ENCODE measurements at places on chromosomes 2 and 18.

DNA sequence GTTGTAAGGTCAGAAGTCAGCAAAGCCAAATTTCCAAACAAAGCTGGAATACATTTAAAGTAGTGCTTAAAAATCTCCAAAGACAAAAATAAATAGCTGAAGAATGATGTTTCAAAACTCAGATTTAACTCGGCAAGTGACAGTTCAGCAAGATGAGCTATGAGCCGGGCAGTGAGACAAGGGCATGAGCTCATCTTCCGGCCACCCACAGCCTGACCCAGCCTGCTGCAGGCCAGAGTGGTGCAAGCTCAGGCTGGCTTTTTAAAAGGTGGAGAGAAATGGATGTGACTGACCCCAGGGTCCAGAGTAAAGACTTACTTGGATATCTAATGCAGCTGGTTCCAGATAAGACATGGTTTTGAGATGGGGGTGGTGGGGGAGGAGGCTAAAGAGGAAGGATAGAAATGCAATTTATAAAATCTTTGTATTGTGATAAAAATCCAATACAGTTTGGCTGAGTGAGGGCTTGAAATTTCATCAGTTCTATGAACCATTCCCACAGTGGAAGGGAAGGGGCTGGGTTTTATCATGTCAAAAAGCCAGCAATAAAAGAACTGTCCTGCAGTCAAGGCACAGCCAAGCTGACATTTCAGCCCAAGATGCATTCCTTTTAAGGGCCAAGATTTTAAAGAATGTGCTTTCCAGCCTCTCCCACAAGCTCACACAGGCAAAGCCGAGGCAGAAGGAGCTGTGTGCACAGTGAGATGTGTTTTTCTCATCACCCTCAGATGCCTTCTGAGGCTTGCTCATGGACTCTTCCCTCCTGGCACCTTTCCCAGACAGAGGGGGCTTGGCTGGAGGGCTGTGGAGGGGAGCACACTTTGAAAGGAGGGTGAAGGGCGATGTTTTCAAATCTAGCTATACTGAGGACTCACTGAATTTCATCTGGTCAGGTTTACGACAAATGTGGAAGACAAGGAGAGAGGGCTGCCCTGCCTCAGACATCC lies 97.9 kb upstream of the KLHL29 start:
- DNase-seq: no peak

GRCh38 chr2:169086893-169087467 lies 17.6 kb downstream of the DHRS9 start:
- DNase-seq: no peak

DNA sequence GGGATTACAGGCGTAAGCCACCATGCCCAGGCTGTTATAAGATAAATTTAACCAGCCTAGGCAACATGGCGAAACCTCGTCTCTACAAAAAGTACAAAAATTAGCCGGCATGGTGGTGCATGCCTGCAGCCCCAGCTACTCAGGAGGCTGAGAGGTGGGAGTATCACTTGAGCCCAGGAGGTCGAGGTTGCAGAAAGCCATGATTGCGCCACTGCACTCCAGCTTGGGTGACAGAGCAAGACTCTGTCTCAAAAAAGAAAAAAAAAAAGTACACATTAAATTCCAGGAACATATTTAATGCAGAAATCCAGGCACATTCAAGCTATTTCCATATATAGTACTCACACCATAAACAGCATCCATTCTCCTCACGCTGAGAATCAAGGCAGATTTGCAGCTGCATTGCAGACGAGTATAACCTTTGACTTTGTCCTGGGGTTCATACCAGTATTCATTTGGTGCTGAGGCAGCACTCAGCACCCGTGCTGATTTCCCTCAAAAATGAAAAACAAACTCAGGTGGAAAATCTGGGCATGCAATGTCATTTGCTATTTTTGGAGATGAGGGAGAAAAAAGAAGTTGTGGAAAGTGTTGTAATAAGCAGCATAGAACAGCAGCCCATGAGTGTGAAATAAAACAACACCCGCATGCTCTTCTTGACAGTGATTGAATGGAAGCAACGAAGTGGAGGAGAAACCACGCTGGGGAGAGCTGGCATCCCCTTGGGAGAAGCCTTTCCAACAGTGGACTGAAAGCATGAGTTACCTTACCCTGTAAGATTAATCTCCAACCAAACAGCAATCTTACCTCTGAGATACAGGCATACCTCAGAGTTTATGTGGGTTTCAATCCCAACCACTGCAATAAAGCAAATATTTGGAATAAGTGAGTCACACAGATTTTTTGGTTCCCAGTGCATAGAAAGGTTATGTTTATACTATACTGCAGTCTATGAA lies 46.8 kb upstream of the ANXA4 start:
- no peak for DNase-seq

GRCh38 chr2:129711816-129712675 lies 267.4 kb upstream of the RAB6C start:
- no peak for DNase-seq

- no peak for DNase-seq
Measured at GRCh38 chr2:214130114-214130513, 280.7 kb upstream of the VWC2L start.

DNA sequence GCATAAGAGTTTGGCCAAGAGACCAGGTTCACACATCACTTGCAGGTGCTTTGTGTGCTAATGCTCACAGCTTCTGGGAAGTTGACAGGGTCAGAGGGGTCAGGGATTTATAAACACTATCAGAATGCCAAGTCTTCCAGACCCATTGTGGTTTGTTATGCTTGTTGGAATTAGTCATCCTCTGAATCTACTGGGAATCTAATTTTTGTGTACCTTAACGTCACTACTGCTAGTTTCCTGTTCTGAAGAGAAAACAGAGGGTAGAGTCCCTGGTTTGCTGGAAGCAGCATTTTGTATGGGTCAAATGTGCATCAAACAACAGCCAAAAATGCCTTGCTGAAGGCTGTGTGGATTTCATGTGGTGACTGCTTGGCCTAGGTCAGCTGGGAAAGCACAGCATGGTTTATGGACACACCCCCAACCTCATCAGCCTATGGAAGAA lies 33.3 kb downstream of the ANTXR1 start:
- no peak for DNase-seq

GRCh38 chr18:12851716-12852115 lies 32.3 kb downstream of the PTPN2 start:
- DNase-seq: no peak

DNA sequence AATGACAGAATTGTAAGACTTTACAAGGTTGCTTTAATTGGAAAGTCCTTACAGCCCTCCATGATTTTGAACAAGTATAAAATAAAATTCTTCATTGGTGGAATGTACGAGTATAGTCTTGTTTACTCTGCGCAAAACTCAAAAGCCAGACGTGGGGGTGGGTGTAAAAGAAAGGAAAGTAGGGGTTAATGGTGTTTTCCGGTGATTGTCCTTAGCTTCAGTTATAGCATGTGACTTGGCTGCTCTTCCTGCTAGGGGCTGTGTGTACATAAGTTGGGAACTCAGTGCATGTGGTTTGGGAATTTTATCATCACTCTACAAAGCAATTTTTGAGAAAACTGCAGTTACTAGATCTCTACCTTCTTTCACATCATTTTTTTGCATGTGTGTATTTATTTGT lies 82.4 kb upstream of the CAVIN2 start:
- DNase-seq: no peak

GRCh38 chr18:72811047-72811446 lies 56.7 kb downstream of the NETO1 start:
- DNase-seq: no peak

- peak; percentile 26 for DNase-seq
Measured at GRCh38 chr18:72700961-72701710, 157.0 kb upstream of the CBLN2 start.

DNA sequence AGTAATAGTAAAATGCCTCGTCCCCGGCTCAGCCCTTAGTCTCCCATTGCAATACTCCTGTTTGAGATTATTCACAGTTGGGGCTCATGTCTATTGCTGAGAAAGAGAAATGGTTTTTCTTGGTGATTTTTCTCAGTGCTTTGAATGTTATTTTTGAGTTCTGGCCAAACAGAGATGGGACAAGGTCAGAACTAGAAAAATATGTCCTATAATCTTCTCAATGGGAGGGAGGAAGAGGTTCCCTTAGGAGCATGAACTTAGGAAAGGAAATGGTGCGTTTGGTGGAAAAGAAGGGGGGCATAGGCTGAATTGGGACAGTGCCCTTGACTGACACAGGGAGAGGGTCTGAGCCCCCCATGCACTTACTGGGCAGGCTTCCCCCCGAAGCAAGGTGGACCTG lies 133.8 kb downstream of the AGAP1 start:
- no peak for DNase-seq

- no peak for DNase-seq
Measured at GRCh38 chr2:203427061-203427460, 98.9 kb downstream of the ABI2 start.

DNA sequence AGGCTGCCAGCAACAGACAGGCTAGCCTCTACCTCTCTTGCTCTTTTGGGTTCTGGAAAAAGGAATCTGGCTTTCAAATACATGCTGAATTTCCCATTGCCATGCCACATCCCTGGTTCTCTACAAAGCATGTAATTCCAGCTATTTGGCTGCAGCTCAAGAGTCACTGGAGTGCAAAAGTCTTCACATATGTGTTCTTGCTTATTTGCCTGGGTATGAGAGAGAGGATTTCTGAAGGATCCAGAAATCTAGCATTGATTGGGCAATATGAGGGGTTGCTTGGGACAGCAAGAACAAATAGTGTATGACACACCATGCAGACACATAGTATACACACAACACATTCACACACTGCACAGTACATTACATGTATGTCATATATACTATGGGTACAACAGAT lies 30.7 kb upstream of the LGALSL start:
- no peak for DNase-seq

- no peak for DNase-seq
Measured at GRCh38 chr2:38474021-38474456, 97.0 kb upstream of the ATL2 start.

GRCh38 chr2:80403081-80403480 lies 98.5 kb upstream of the LRRTM1 start:
- DNase-seq: no peak

DNA sequence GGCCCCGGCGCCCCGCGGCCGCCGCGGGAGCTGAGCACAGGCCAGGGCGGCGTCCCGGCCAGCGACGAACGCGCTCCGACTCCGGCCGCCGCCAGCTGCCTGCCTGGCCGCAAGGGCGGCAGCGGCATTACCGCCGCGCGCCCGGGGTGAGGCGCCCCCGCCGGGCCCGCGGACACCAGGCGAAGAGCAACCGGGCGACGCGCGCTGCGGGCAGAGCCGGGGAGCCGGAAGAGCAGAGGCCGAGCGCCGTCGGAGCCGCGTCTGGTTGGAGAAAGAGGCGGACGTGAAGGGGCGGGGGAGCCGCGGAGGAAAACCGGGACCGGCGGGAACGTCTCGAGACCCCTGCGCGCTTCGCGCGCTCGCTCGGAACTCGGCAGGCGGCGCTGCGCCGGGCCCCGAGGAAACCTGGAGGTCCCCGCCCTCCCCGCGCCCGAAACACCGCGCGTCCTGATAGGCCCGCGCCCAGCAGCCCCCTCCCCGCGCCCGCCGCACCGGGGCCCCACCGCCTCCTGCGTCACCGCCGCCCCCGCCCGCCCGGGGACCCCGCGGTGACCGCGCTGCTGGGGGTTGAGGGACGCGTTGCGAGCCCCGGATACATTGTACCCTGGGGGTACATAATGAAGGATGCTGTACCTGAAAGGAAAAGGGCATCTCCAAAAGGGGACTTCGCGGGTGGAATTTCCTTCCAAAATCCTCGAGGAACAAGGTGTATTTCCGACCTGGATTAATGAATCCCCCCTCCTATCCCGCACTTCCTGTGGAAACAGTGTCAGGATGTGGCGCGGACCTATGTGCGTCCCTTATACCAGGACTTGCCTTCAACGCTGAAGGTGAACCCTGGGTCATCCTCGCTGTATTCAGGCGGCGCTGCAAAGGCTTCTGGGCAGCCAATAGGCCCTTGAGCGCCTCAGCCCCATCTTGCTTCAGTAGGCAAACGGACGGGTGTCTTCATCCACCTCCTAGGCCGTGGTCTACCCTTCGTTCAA lies 1.0 kb upstream of the B4GALT6 start:
- DNase-seq: peak; percentile 60

DNA sequence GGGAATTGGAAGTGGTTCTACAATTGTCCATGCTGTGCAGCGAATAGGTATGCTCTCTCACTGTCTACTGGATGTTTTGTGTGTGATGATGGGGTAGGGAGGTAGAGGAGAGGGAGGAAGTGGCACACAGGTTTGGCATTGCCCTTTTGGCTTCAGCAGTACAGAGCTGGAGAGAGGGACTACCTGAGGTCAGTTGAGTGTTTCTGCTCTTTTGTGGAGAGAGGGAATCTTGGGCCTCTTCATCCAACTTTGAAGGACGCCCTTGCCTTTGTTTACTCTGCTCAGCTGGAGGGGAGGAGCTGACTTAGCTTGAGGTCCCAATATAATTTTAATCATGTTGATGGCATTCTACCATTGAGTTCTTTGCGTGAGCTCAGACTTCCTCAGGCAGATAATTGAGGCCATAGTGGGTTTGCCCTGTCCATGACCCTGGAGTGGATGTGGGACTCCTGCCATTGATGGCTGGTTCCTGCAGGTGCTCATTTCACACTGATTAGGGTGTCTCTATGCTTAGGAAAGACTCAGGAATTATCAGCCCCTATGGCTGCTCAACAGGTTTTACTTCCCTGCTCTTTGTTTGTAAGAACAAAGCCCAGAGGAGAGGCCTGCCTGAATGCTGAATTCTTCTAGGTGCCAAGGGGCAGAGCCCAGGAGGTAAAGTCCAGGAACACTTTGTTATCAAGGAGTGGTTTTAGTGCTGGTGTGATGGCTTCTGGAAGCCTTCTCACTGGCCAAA lies 7.2 kb downstream of the RPIA start:
- DNase-seq: no peak

GRCh38 chr18:23550898-23551297 lies 35.4 kb downstream of the NPC1 start:
- no peak for DNase-seq

GRCh38 chr2:12970861-12971260 lies 254.1 kb downstream of the TRIB2 start:
- no peak for DNase-seq

- DNase-seq: no peak
Measured at GRCh38 chr2:132581591-132581990, 88.4 kb downstream of the LYPD1 start.

DNA sequence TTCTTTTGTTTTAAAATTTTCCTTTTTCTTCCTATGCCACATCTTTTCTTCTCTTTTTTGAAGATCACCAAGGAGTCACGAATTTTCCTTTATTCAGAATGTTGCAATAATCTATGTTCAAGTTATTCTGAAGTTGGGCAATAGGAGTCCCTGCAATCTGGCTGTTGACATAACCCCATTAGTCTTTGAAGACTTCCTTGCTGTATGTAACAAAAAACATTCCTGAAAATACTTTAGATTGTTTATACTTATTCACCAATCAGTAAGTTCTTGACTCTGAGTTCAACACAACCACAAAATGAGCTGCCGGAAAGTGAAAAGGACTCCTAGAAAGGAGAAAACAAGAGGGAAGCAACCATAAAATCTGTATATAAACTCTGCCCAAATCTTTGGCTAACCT lies 62.8 kb downstream of the TMEM237 start:
- DNase-seq: no peak

Measured in NCI-H1694 (cell line).